Fibroblast of skin of right biceps (primary cell): ENCODE measurements at places on chromosomes 3 and 15.

- DNase-seq, result no peak
Observed at GRCh38 chr3:25689226-25689625, 24.5 kb upstream of the TOP2B start.

DNA sequence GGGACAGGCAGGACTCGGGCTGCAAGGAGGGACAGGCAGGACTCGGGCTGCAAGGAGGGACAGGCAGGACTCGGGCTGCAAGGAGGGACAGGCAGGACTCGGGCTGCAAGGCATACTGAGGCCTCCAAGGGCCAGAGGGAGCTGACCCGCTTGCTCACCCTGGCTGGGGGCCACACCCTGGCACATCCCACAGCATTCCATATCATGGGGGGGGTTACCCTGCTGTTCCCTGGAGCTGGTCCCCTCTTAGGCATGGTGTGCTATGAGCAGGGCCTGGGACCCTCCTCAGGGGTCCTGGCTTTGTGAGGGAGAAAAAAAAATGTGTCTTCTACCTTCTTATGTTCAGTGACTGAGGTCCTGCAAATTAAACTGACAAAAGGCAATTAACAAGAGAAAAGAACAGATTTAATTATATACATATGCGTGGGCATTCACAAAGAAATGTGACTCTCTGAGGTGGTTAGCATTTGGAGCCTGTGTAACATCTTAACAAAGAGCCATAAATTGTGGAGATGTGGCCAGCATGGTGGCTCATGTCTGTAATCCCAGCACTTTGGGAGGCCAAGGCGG, 97.6 kb upstream of the ALDH1A3 start:
- no peak for DNase-seq

- no peak for DNase-seq
Observed at GRCh38 chr3:159625594-159625993, 363.0 kb upstream of the IL12A start.

DNA sequence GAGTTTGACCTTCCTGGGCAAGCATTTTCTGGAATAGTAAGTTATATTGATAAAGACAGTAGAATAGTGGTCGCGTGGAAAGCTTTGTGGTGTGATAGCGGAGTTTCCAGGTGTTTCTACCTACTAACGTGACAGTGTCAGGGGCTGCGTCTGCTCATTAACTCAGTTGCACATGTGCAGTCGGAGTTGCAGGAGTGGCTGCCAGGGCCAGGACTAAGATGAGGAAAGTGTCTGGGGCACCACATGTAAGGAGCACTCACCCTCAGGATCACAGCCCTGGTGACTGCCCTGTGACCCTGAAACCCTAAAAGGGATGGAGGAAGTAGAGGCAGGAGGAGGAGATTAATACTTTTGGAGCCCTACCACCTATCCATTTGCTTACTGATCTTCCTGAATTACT, 295.0 kb downstream of the LRTM1 start:
- no peak for DNase-seq

DNA sequence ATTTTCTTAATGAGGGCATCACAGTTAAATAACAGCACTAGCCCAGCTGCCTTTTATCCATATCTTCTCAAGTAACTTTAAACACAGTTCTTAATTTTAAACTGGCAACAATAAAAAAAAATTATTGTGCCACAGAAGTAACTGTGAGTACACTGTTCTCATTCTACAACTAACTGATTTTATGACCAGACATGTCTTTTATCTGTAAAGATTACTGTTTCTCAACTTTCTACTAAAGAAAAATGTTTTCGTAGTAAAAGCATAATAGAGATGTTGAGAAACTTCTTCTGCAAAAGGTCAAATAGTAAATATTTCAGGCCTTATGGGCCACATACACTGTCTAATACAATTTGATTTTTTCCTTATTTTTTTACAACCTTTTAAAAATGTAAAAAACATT, 32.0 kb downstream of the PLOD2 start:
- DNase-seq, result no peak

DNA sequence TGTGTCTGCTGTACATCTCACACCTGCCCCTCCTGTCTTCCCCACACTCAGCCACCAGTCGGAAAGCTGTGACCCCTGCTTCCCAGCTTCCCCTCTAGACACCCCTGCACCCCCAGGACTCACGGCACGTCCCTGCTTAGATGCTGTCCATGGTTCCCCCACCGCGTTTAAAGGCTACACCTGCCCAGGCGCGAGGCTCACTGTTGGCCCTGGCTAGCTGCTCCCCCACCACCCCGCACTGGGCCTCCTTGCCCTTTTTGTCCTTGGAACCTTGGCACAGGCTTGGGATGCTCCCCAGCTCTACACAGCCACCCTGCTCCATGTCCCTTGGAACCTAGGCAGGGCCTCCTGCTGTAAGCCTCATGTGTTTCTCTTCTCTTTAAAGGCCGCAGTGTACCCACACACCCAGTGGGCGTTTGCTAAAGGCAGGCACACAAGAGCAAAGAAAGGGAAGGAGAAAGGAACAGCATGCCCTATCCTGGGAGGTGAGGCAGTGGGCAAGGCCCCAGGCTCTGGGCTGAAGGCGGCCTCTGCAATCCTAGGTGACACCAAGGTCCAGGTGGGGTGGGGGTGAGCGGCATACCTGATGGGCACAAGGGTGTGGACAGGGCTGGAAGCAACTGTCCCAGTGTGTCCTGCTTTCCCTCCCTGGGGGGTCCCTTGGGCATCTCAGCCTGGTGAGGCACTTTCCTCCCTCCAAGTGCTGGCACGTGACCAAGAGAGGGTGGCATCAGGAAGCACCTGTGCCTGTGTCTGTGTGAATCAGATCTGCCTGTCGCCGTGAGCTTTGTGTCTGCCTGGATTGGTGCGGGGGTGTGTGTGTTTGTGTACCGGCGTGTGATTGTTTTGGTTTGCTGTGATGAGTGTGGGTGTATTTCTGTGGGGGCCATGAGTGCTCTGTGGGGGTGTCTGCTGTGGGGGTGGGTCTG, 54.4 kb downstream of the TPRA1 start:
- DNase-seq, result no peak

- DNase-seq, result no peak
Observed at GRCh38 chr15:57962887-57963286, 102.6 kb downstream of the ALDH1A2 start.

DNA sequence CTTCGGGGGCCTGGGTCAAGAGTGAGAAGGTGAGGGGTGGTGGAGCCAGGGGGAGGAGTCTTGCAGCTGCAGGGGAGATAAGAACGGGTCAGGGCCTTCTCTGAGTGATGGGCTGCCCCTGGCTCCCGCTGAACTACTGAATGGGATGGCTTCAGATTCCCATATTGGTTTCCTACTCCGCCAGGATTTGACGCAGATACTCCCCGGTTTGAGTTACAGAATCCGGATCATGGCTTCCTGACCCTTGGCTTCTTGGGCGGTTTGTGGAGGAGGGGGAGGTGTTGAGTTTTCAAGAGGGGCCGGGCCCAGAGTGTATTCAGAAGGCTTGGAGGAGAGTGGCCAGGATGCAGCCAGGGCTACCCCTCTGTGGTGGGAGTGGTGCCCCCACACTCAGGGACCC, 119.9 kb upstream of the ATP2B2 start:
- no peak for DNase-seq

- DNase-seq, result no peak
Observed at GRCh38 chr3:188298585-188298984, 144.6 kb downstream of the LPP start.

- DNase-seq, result peak; percentile 71
Observed at GRCh38 chr3:102225407-102226132, 209.2 kb upstream of the ZPLD1 start.

- DNase-seq, result no peak
Observed at GRCh38 chr3:119177321-119177720, 3.9 kb downstream of the UPK1B start.

DNA sequence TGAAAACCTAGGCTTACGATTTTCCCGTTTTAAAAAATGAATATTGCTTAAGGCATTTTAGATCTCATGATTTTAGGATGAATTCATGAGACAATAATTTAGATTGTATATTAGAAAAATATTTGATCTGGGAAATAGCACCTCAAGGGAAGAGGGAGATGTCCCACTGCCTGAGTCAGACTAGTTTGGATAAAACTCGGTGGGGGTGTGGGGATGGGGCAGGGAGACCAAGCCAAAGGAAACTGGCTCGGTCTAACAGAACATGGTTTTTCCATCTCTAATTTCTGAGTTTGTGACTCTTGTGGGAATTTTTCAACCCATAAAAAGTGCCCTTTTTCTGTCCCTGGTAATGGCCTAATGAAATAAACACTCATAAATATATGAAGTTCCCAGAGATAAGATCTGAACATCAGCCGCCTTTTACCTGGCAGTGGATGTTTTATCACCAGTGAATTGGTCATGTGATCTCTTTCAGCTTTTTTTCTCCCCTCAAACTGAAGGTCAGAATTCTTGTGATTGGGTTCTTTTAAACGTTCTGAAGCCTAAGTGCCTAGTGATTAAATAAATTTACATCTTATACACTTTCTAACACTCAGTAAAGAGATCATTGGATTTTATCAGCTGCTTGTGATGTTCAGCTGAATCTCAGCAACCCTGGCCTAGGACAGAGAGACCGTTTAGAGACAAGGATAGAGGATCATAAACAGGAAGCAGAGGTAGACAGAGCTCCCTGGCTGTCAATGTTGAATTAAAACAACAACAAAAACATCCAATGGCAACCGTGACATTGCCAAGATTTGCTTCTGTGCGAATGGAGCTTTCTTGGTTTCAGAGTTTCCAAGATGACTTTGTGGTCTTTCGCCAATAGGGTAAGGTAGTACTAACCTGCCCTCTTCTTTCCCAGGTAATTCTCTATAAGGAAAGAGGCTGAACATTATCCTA, 1038.2 kb downstream of the MCTP2 start:
- no peak for DNase-seq

DNA sequence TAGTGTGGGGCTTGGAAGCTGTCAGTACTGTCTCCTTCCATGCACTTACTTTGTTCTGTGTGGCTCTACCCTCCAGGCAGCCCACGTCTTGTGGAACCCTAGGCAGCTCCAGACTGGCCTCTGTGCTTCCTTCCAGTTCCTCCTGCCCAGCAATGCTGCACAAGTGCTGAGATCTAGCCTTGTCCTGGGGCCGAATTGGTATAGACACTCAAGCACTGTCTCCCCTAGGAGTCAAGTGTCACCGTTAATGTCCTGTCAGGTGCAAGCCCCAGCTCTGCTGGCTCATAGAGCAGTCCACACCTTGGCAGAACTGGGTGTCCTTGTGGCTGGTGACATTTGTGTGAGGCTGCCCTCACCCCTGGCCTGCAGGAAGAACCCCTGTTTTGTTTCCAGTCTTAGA, 130.1 kb downstream of the EEFSEC start:
- DNase-seq, result no peak

GRCh38 chr15:42726114-42726513, 10.8 kb downstream of the CDAN1 start:
- no peak for DNase-seq

DNA sequence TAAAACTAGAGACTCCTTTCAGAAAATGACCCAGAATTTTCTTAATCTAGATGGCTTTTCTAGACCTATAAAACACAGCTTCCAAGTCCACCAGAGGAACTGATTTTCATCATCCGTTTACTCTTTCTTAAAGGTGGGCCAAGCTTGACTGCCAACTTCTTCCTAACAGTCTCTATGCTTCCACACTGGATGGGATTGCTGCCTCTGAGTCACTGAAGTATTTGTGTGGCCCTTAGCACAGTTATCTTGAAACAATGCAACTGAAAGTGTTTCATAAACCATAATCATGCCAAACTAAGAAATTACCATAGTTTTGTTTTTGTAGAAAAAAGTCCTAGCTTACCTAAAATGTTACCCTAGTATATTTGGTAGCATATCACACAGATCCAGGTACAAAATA, 985.7 kb downstream of the TUSC7 start:
- DNase-seq, result peak; percentile 73

GRCh38 chr15:88016406-88016805, 240.1 kb downstream of the NTRK3 start:
- no peak for DNase-seq

DNA sequence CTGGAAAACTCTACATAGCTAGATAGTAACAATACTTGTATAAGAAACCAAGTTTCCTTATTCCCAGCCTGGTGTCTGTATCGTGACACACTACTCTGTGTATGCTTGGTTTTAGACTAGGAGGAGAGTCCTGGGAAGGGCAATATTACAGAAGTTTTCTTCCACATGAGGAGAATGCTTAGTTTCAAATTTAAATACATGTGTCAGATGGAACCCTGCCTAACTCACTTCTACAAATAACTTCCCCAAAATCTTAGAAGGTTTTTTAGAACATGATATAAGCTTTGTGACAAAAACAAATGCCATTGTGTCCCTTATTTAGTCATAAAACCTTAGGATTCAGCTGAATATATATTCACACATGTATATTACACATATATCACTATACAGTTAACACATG, 7.2 kb upstream of the IL20RB start:
- DNase-seq, result no peak

- peak; percentile 77 for DNase-seq
Observed at GRCh38 chr3:126216416-126216815, 36.0 kb upstream of the ALDH1L1 start.

GRCh38 chr15:92886042-92886537, 14.0 kb upstream of the CHD2 start:
- DNase-seq, result no peak

- no peak for DNase-seq
Observed at GRCh38 chr3:23566499-23566898, 239.3 kb upstream of the UBE2E1 start.

- DNase-seq, result peak; percentile 11
Observed at GRCh38 chr15:75036212-75036616, 12.8 kb downstream of the PPCDC start.

DNA sequence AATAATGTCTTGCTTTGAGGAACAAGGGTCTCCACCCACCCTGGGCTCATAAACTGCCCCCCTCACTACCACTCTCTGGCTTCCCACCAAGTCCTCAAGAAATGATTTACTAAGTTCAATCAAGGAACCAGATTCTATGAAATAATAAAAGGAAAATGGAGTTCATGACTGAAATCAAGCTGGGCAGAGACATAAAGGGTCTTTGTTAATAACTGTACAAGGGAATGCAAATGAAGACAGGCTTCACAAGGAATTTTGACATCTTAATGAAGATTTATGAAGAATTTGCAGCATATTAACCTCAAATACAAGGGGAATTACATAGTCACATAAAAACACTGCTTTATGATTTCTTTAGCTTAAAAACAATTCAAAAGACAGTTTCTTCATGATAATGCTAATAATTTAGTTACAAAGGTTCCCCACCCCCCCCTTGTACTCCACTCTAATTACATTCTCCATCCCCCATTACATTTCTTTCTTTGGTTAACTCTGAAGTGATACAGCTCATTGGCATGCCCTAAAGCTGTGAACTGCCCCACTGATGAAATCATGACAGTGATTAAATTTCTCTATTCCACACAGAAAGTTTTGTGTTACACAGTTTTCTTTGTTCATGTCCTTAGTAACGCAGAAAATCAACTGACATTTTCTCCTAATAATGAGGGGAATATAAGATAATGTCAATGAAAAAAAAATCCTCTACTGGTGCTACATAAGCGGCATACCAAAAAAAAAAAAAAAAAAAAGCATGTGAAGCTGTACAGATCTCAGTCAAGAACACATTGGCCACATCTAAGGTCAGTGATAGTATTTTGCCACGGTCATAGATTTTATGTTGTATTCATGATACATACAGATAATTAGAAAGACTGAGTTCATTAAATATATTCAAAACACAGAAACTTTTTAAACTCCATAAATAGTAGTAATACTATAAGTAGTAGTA, 54.4 kb downstream of the WWTR1 start:
- peak; percentile 88 for DNase-seq
